ENCODE measurements at places on chromosomes 16 and 17. TPM values are rescaled to one million over a fixed set of nuclear protein-coding genes. Genes with fewer than 3 reads are reported as not detected.

GRCh38 chr16:19029980-19030379 is 37.4 kb upstream of the COQ7 start:
- DNase-seq, result no peak

GRCh38 chr16:85926370-85926769 is 27.4 kb downstream of the IRF8 start:
- DNase-seq, result no peak

DNA sequence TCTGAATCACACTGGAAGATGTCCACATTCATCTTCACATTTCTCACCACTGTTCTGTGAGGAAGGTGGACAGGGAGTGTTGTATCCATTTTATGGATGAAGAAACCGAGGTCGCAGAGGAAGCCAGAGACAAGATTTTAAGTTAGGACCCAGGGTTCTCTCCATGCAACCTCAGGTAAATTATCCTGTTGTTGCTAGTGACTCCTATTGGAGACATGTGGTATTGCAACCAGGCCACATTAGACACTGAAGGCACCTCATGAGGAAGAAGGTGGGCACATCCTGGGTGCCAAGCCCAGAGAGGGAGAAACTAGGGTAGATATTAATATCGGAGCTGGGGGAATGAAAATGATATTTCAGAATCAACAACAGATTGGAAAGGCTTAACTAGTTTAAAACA is 8.5 kb upstream of the WNT9B start:
- no peak for DNase-seq

GRCh38 chr17:37098910-37099664 is 150.3 kb downstream of the AATF start:
- no peak for DNase-seq

GRCh38 chr17:37413875-37414519 is 7.3 kb downstream of the TADA2A start:
- peak; percentile 24 for DNase-seq

GRCh38 chr16:14041164-14041563 is 30.0 kb upstream of the MRTFB start:
- DNase-seq, result no peak

DNA sequence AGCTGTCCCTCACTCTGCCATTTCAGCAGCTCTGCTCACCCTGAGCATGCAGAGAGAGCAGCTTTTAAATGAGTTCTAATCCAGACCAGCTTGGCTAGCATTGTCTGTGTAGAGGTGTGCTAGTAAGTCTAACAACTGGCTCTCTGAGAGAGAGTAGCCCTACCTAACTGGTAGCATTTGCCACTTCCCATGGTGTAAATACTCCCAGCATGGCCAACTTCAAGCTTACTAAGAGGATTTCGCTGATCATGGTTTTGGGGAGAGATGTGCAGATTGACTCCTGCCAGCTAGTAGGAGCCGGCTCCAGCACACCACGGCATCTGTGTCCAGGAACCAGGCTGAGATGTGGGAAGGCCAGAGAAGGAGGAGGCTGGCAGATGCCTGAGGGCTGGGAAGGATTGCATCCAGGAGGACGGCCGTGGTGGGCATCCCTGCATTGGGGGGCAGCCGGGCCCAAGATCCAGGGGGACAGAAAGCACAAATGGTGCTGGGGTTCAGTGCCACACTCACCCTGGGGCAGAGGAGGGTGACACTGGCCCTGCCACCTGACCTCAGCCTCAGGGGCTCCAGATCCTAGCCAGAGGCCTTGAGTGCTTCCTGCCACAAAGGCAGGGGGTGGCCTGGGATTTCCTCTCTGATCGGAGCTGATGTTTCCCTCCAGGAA is 394.9 kb upstream of the TNRC6C start:
- DNase-seq, result no peak

DNA sequence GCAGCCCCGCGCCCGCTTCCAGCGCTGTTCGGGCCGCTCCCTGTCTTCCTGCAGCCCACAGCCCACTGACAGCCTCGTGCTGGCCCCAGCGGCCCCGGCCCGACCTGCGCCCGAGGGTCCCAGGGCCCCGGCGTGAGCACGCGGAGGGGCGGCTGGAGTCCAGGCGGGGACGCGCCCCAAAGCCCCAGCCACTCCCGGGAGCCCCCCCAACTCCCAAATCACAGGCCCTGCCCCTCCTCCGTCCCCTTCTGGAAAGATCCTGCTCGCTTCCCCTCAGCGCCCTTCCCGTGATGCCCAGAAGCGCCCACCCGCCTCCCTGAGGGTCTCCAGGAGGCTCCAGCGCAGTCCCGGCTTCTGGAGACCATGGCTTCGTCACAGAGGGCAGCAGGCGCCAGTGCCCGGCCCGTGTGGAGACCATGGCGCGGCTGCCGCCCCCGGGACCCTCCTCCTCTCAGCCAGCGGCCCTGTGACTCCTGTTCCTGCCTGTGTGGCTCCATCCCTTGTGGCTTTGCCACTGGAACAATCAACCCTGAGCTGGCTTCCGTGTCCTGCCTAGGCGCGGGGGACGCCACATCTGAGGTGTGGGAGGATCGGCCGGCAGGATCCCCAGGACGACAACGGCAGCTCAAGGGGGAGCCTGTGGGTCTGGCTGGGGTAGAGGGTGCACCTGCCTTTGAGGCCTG is 3.9 kb downstream of the UTS2R start:
- DNase-seq, result no peak

DNA sequence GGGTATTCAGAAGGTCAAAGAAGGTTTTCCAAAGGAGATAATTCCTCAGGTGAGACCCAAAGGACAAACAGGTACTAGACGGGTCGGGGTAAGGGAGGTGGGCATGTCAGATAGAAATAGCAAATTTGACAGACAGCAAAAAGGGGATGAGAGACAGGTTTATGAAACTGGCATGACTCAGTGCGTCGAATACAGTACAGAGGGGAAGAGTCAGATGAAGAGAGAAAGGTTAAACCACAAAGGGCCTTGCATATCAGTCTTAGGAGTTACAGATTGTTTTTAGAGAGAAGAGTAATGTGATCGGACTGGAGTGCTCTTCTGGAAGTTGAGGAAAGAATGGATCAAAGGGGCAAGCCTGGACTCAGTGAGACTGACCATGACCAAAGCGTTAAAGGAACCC is 88.4 kb downstream of the ZZEF1 start:
- no peak for DNase-seq

DNA sequence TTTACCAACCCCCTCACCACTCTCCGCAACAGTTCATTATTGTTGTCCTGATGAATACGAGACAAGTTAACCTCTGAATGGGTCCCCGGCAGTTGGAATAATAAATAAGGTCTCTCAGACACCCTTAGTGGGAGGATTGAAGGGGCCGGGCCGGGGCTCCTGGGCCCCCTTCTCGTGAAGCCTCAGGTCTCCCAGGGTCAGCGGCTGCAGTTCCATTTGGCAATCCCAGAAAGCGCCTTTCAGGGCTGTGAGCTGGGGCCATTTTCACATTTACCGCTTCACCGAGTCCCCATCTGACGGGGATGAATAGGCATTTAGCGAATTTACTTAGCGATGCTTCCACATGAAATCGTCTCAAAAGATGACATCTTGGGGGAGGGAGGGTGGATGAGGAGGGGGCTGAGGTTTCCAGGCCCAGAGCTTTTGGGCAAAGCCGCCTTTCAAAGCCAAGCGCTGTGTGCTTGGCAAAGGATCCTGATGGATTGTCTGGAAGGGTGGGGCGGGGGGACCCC is 309.8 kb downstream of the XYLT1 start:
- DNase-seq, result no peak

GRCh38 chr17:51076821-51077220 is 43.8 kb downstream of the SPAG9 start:
- DNase-seq, result no peak

- DNase-seq, result peak; percentile 68
These were observed 1.8 kb downstream of the TNS4 start for GRCh38 chr17:40499551-40500189.

DNA sequence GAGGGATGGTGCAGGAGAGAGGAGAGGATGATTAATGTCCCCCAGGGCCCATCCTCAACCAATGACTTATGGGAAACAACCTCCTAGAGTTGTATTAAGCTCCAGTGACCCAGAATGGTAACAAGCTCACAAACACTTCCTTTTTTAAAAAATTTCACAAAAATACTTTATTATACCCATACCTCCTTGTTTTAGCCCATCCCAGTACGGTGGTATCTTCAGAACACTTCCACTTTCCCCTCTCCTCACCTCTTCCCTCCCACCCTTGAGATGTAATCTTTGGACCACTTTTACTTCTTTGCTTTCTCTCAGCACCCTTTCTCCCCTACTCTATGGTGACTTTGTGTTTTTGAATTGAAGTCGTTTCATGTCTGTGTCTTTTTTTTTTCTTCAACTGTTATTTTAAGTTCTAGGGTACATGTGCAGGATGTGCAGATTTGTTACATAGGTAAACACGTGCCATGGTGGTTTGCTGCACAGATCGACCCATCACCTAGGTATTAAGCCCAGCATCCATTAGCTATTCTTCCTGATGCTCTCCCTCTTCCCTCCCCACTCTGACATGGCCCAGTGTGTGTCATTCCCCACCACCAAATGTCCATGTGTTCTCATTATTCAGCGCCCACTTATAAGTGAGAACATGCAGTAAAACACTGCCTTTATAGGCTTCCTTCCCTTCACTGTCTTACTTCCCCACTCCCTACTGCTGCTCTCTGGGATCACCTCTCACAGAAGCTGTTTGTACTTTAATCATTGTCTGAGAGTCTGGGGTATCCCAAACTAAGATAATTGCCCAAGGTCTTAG is 124.5 kb downstream of the PRKCB start:
- DNase-seq, result no peak

DNA sequence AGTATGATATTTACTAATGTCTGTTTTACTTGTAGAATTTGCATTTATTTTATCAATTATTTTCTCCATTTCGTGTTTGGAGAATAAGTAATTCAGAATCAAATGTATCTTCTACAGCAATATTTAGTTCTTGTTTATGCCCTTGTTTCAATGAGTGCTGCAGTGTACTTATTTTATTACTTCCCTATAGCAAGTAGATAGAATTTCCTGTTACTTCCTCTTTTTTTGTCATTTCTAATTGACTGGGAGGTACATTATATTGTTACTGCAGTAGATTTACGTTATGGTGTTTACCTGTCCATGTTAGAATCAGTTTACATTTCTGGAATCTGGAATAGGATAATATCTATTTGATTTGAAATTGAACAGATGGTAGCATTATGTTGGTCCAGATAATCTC is 71.2 kb downstream of the OMG start:
- DNase-seq, result no peak

DNA sequence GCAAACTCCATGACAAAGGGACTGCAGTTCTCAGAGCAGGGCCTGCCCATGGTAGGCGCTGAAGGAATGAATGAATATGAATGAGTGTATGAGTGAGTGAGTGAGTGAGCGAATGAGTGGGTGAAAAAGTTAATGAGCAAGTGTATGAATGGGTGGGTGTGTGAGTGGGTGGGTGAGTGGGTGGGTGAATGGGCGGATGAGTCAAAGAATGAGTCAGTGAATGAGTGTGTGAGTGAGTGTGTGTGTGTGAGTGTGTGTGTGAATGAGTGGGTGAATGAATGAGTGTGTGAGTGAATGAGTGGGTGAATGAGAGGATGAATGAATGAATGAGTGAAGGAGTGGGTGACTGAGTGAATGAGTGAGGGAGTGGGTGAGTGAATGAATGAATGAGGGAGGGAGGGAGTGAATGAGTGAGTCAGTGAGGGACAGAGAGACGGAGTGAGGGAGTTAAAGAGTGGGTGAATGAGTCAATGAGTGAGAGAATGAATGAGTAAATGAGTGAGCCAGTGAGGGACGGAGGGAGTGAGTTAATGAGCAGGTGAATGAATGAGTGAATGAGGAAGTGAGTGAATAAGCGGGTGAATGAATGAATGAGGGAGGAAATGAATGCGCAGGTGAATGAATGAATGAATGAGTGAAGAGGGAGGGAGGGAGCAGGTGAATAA is 11.1 kb upstream of the CHMP6 start:
- no peak for DNase-seq

DNA sequence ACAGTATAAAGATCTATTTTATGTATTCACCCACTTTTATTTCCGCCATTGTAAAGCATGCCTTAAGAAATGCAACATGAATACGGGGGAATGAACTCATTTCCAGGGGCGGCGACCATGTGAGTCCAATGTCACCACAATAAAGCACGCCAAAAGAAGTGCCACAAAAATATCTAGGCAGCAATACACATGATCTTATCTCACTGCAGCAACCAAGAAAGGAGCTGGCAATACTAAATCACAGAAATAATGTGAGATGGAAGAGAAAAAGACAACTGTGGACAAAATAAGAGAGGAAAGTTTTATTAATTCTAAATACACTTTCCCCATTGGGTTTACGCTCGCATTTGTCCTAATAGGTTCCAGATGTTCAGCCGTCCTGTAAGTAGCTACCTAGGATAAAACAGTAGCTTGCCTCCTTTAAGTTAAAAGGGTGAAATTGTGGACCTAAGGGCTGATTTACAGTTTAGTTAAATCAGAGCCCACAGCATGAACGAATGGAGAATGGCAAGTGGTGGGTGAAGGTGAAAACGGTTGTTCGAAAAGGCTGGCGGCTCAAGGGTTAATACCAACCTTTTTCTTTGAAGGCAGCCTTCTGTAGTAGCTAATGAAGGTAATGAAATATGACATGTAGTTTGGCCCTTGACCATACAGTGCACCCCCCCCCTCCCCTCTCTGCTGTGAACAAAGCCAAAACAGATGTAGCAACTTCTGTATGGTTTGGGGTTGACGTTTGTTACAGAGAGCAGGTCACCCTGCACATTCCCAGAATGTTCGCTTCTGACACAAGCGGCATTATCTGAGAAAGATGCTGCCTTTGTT is 504.2 kb upstream of the PSMD7 start:
- no peak for DNase-seq

DNA sequence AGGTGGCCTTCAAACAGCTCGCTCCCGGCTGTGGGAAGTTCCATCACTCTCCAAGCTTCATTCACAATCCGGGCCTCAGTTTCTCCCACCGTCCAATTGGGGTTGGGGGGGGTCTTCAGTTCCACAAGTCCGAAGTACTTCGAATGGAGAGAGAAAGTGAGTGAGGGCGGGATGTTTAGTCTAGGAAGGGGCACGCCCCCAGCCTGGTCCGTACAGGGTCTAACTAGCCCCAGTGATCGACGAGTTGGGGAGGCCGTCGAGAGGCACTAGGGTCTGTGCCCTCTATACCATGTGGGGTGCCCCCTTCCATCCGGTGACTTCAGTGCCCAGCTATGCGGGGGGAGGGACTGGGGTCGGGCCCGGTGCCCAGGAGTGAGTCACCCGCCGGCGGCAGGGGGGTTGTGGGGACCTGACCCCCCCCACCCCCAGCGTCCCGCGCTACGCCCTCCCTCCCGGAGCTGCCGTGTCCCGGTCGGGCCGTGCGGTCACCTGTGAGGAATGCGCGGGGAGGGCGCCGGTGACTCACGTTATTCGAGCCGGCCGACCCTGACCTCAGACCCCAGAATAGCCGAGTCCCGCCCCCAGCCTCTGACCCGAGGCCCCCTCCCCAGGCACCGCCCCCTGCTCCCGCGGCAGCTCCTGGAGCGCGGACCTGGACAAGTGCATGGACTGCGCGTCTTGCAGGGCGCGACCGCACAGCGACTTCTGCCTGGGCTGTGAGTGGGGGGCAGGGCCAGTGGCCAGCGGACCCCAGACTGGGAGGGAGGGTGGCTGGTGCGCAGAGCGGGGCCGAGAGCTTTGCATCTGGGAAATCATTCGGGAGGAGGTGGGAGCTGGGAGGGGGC is 658 bp downstream of the TNFRSF12A start:
- peak; percentile 83 for DNase-seq

NPB gene
- 0.68 TPM for total RNA-seq

ANKRD40CL gene
- 11.4 TPM for total RNA-seq

MC1R gene
- total RNA-seq, result 6.5 TPM

SLC47A1 gene
- total RNA-seq, result 0.72 TPM

Measured in Caco-2 (cell line).